ENCODE measurements at places on chromosomes 16 and 17.
A peak's percentile ranks its signal among the peaks of the same experiment; 100 is the strongest.

DNA sequence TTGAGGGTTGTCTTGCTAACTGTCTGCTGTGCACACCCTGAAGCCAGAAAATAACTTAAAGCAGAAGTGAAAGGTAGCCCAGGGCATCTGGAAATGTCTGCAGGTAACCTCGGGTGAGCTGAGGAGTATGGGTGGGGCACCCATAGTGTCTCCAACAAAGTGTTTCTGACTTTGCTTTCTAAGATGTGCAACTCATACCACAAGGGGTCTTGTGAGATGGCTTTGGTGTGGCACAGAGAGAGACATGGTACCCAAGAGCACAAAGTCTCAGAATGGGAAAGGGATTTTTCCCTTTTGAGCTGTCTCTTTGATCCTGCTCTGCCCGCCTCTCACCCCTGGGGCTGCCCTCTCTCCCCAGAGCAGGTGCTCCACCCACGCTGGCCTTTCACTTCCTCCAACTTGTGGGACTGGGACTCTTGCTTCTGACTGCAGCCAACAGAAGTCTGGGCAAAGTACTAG lies 6.9 kb downstream of the CHD9 start:
- DNase-seq: no peak
- peaks cover 6% of the 10 kb centered on the region for H3K4me1 ChIP-seq
- H3K27me3 ChIP-seq: no peaks in the 10 kb centered on the region
- H3K4me3 ChIP-seq: no peak overlapping the region

GRCh38 chr17:47317119-47317518 lies 6.6 kb upstream of the EFCAB13 start:
- no peak overlapping the region for H3K4me3 ChIP-seq
- no peaks in the 10 kb centered on the region for H3K4me1 ChIP-seq
- no peak for DNase-seq
- no peaks in the 10 kb centered on the region for H3K27me3 ChIP-seq

GRCh38 chr17:58564243-58564642 lies 49.8 kb upstream of the MTMR4 start:
- H3K36me3 ChIP-seq: no peaks in the 10 kb centered on the region
- H3K4me3 ChIP-seq: no peak overlapping the region

DNA sequence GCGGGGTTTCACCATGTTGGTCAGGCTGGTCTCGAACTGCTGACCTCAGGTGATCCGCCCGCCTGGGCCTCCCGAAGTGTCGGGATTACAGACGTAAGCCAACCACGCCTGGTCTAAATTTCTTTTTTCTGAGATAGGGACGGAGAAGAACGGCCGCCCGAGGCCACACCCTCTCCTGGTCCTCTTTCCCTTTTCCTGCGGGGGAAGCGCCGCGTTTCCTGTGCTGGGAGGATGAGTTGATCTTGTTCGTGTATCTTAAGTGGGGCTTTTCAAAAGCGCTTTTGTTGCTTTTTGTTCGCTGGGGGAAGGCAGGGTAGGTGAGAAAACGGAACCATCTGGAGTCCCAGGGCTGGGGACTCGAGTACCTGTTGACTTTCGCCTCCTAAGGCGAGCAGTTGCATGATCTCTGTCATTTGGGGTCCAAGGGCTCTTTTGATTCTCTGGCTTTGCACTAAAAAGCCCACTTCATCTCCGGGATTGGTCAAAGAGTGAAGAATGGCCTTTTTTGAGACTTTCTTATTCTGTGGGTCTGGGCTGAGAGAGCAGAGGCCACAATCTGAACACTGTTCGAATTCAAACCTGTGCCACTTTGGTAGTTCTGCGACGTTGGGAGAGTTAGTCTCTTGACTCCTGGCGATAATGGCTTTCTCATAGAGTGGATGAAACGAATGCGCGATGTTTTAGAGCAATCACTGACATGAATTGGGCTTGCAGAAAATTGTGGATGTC lies 1.3 kb downstream of the FUS start:
- DNase-seq: no peak

DNA sequence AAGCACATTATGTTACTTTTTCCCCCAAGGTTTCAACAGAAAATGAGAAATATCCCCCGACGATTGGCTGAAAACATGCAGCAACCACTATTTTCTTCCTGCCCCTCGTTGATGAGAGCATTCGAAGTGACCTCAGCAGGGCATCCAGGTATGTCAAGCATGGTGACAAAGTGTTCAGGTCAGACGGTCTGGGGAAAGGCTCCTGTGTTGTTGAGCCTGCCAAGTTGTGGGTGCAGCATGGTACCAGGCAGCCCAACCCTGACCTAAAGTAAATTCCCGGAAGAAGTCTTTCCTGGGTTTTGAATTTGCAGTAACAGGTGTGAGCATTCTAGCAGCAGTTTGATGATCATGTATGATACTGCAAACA lies 51.7 kb upstream of the SEC14L1 start:
- H3K4me3 ChIP-seq: peak overlapping the region; percentile 79
- H3K27ac ChIP-seq: peak overlapping the region; percentile 84
- no peak for DNase-seq
- H3K4me1 ChIP-seq: peaks cover 24% of the 10 kb centered on the region
- H3K27me3 ChIP-seq: no peaks in the 10 kb centered on the region

DNA sequence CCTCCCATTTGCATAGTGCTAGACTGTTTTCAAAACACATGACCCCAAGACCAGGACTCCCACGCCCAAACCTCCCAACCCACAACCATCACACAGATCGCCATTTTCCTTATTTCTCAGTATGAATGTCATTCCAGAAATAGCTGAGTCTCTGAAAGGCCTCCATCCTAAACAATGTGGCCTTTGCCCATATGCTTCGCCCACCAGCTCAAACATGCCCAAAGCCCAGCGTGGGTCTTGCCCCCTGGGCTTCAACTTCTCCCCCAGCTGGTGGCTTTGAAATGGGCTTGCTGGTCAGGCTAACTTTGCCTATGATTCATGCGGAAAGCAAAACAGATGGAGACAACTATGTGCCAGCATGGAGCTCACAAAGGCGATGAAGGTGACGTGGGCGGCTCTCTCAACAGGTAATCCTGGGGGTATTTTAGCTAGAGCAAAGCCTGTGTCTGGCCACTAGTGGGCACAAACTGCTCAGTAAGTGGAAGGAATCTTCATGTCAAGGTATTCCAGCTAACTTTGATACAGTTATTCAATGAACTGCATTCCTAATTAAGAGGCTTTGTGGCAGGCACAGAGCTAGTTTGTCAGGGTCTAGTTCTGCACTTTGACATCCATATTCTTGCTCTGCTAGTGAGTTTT lies 17.1 kb downstream of the PMP22 start:
- no peak overlapping the region for H3K27ac ChIP-seq
- no peak for DNase-seq
- no peaks in the 10 kb centered on the region for H3K4me1 ChIP-seq
- H3K4me3 ChIP-seq: no peak overlapping the region
- H3K36me3 ChIP-seq: no peaks in the 10 kb centered on the region
- no peaks in the 10 kb centered on the region for H3K27me3 ChIP-seq

DNA sequence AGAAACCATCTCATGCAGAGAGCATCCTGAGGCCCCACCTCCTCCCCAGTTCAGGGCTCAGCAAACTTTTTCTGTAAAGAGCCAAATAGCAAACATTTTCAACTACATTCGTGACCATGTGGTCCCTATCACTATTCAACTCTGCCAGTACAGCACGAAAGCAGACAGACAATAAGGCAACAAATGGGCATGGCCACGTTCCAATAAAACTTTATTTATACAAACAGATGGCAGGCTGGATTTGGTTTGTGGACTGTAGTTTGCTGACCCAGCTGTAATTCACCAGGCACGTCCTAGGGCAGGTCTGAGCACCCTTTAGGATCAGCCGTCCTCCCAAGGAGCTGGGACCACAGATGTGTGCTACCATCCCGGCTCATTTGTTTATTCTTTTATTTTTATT lies 27.1 kb upstream of the GPRC5C start:
- H3K27me3 ChIP-seq: no peaks in the 10 kb centered on the region
- H3K4me3 ChIP-seq: no peak overlapping the region
- H3K4me1 ChIP-seq: no peaks in the 10 kb centered on the region
- H3K36me3 ChIP-seq: no peaks in the 10 kb centered on the region

GRCh38 chr16:17921357-17921978 lies 415.1 kb downstream of the NPIPA8 start:
- H3K4me1 ChIP-seq: no peaks in the 10 kb centered on the region
- H3K27me3 ChIP-seq: no peaks in the 10 kb centered on the region
- no peak overlapping the region for H3K4me3 ChIP-seq
- no peaks in the 10 kb centered on the region for H3K36me3 ChIP-seq
- no peak overlapping the region for H3K27ac ChIP-seq

DNA sequence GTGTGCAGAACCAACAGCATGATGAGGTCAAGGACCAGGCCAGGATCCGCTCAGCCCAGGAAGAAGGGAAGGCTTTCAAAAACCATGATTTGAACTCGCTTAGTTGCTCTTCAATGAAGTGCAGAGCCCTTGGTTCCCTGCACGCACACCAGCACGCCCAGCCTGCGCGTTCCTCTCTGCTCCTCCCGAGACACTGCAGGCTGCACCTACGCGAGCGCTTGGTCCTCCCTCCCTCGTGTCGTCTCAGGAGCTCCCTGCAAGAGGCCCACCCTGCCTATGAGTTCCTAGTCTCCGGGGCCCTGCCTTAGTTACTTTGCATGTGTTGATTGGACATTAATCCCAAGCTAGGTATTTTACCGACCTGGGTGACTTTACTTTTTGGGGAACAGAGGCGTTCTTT lies 132.9 kb upstream of the TNRC6C start:
- H3K27me3 ChIP-seq: no peaks in the 10 kb centered on the region
- no peak for DNase-seq
- no peaks in the 10 kb centered on the region for H3K36me3 ChIP-seq

DNA sequence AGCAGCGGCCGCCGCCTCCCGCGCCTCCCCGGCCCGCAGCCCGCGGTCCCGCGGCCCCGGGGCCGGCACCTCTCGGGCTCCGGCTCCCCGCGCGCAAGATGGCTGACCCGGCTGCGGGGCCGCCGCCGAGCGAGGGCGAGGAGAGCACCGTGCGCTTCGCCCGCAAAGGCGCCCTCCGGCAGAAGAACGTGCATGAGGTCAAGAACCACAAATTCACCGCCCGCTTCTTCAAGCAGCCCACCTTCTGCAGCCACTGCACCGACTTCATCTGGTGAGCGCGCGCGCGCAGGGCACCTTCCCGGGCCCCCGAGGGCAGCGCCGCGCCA lies 258 bp downstream of the PRKCB start:
- H3K4me1 ChIP-seq: peaks cover 29% of the 10 kb centered on the region
- peak overlapping the region; percentile 49 for H3K27ac ChIP-seq
- DNase-seq: no peak
- H3K27me3 ChIP-seq: no peaks in the 10 kb centered on the region
- peak overlapping the region; percentile 88 for H3K4me3 ChIP-seq

DNA sequence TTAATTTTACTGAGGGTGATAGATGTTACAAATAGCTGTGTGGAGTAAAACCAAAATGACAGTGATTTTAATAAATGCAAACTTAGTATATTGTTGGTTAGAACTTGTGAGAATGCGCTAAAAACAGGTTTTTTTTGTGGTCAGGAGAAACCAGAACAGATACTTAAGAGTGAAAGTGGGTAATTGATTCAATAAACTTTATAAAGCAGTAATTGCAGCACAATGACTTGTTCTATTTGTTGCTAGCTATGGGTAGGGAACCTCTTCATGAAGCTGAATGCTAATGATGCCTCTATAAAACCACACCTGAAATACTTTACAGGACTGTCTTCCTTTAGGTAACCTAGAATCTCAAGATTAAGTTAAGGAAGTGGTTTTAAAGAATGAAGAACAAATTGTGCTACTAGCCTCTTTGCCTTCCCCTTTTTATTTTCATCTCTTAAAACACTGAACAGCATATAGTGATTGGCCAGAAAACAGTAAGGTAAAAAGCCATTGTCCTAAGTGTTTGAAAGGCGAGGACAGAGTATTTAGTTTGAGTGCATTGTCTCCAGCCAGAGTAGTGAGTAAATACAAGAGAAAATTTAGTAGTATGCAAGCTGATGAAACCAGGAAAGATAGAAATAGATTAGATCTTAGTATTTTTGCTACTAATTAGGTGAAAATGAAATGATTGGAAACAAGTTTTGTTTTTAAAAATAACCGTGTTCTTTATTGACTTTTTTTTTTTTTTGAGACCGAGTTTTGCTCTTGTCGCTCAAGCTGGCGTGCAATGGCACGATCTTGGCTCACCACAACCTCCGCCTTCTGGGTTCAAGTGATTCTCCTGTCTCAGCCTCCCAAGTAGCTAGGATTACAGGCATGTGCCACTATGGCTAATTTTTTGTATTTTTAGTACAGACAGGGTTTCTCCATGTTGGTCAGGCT lies 6.0 kb downstream of the GGNBP2 start:
- no peaks in the 10 kb centered on the region for H3K36me3 ChIP-seq
- H3K4me3 ChIP-seq: peak overlapping the region; percentile 12
- no peak for DNase-seq
- H3K27me3 ChIP-seq: no peaks in the 10 kb centered on the region

- no peaks in the 10 kb centered on the region for H3K4me1 ChIP-seq
- H3K27me3 ChIP-seq: no peaks in the 10 kb centered on the region
Observed at GRCh38 chr17:52831536-52831935, 673.0 kb upstream of the CA10 start.

- H3K27me3 ChIP-seq: no peaks in the 10 kb centered on the region
- DNase-seq: no peak
- no peak overlapping the region for H3K27ac ChIP-seq
Observed at GRCh38 chr16:55035029-55035428, 104.4 kb downstream of the IRX5 start.

GRCh38 chr16:68131813-68132706 lies 46.9 kb downstream of the NFATC3 start:
- H3K27me3 ChIP-seq: no peaks in the 10 kb centered on the region
- H3K4me3 ChIP-seq: peak overlapping the region; percentile 22

DNA sequence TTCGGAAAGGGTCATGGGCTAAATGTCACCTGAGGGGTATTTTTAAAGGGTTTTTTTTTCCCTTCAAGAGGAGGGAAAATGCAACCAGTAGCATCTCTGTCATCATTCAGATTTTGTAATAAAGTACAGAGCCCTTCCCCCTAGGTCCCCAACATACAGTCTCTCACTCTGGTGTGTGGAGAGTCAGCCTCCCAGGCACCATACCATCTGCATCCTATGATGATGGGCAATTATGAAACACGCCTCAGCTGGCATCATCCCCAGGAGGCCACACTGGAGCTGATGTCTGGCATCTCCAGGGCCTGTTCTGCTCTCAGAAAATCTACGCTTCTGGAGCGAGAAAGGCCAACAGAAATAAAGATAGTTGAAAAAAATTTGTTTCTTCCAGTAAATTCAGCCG lies 32.0 kb downstream of the TBX4 start:
- H3K27ac ChIP-seq: no peak overlapping the region
- no peaks in the 10 kb centered on the region for H3K4me1 ChIP-seq
- DNase-seq: no peak
- no peak overlapping the region for H3K4me3 ChIP-seq

DNA sequence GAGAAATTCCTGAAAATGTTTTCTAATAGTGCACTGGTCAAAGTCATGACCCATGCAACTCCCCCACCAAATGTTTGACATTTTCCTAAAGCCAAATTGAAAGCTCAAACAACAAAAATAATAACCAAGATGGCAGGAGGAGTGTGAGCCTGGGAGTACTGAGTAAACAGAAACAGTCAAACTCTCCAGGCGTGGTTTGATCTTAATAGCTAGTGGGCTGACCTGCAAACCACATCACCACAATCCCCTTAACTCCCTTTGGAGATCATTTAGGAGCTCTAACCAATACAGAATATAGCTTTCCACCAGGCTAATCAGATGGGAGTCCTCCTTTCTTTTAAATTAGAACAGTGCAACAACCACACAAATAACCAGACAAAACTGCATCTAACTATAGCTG lies 19.2 kb upstream of the MEIOC start:
- H3K36me3 ChIP-seq: no peaks in the 10 kb centered on the region
- H3K27ac ChIP-seq: no peak overlapping the region
- no peak for DNase-seq
